ENCODE measurements at places on chromosomes 4 and X. TPM values are rescaled to one million over a fixed set of nuclear protein-coding genes. Genes with fewer than 3 reads are reported as not detected.

The ZDHHC15 gene
- 1.3 TPM for total RNA-seq

The STAP1 gene
- total RNA-seq: 0.32 TPM

The SH3D19 gene
- total RNA-seq: 82.9 TPM

The KIF4A gene
- 0.15 TPM for total RNA-seq

The NSG1 gene
- 7.3 TPM for total RNA-seq

- DNase-seq: no peak
These were observed 71.4 kb downstream of the GATB start for GRCh38 chr4:151689211-151689991.

DNA sequence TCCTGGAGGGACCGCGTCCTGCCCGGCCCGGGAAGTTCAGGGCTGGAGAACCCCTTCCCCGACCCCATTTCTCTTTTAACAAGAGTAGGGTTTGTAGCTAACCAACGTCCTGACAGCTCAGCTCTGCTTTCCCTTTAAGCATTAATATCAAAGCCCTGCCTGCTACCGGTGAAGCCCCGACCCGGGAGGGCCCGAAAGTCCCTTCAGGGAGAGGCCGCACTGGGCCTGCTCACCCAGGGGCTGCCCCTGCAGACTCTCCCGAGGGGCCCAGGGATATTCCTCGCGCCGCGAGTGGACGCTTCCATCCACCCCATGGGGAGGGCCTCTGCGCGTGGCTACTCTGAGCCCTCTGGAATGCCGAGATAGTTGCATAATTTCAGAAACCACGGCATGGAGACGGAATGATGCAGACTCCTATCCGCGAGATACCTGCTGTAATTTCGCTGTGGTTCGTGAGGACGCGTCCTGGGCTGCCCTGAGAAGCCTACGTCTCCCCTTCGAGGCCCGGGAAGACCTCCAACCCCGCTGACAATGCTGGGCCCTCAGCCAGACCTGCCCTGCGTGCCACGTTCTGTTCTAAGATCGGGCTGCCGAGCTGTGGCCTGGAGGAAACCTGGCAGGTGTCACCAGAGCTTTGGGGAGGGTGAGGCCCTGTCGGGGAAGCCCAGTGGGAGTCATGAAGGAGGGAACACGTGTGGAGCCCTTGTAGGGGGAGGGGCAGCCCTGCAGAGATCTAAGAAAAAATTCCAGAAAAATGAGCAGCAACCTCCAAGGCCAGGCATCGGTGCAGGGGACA lies 999 bp upstream of the CTBP1 start:
- no peak for DNase-seq

- no peak for DNase-seq
These were observed 12.7 kb downstream of the ADGRA3 start for GRCh38 chr4:22502895-22503814.

DNA sequence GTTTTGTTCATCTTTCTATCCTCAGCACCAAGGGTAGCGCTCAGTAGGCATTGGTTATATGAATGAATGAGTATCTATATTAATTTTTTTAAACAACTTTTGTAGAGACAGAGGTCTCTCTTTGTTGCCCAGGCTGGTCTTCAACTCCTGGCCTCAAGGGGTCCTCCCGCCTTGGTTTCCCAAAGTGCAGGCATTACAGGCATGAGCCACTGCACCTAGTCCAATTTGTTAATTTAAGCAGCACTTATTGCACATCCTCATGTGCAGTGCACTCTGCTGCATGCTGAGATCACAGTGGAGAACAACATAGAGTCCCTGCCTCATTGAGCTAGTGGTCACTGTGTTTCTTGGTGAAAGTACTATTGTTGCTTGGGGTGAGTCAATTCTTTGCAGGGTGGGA lies 94.4 kb downstream of the NHSL2 start:
- no peak for DNase-seq

GRCh38 chrX:112521676-112522075 lies 158.1 kb downstream of the LHFPL1 start:
- DNase-seq: no peak

GRCh38 chrX:116284400-116284799 lies 113.9 kb downstream of the AGTR2 start:
- no peak for DNase-seq

DNA sequence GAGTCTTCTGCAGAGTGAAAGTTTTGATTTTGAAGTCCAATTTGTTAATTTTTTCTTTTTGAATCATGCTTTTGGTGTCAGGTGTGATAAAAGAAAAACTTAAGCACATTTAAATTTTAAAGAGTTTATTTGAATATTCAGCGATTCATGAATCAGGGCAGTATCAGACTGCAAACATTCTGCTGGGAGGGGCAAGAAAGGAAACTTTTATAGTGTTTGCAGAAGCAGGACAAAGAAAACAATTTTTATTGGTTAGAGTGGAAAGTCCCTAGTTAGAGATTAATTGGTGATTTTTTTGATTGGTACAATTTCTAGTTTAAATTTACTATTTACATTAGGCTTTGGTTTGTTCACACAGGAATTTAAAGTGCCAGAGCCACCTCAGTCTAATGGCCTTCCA lies 1.5 kb upstream of the DIPK2B start:
- DNase-seq: no peak

- DNase-seq: no peak
These were observed 155.8 kb downstream of the FAM47B start for GRCh38 chrX:35098419-35098818.

DNA sequence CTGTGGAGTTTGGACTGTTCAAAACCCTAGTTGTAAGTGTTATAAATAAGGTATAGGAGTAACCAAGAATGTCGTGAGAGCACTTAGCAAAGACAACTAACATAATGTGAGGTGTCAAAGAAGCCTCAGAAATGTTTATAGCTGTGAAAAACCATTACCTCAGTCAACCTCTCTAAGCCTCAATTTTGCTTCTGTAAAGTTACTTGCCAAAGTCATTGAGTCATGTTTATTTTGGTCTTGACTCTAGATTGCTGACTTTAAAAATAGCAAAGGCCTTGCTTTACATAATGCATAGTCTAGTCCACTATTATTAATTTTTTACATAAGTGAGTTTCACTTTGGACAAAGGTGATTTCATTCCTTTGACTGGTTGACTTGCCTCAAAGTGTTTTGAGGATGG lies 257.6 kb upstream of the CXXC4 start:
- DNase-seq: no peak

Data from breast epithelium (tissue), 4 donors.